SJSA1 (cell line): ENCODE measurements at places on chromosomes 12 and 14. TPM values are rescaled to one million over a fixed set of nuclear protein-coding genes. Genes with fewer than 3 reads are reported as not detected.

The PARP11 gene
- total RNA-seq = 1.9 and 6.1 TPM in 2 replicates

The DNAJC22 gene
- total RNA-seq = 6.3 and 9.6 TPM in 2 replicates

The CEP170B gene
- 5.9 and 9.3 TPM in 2 replicates for total RNA-seq

DNA sequence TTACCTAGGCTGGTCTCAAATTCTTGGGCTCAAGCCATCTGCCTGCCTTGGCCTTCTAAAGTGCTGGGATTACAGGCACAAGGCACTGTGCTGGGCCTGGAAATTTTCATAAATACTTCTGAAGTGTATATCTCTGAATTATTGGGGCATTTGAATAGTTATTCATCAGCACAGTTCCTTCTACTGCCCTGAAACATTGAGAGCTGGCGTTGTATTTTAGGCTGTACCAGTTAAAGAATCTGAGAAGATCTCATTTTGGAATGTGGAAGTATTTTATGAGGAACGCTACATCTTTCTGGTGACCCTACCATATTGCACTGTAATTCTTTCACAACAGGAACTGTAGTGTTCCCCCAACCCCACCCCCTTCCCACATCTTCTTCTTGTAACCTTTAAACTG lies 349.0 kb upstream of the RGS6 start:
- H3K27ac ChIP-seq = peak overlapping the region; percentile 92
- DNase-seq = no peak
- peaks cover 9% of the 10 kb centered on the region for H3K36me3 ChIP-seq
- H3K4me3 ChIP-seq = no peak overlapping the region
- H3K4me1 ChIP-seq = peaks cover 57% of the 10 kb centered on the region

The ALDH1L2 gene
- total RNA-seq = 0.25 and 0.68 TPM in 2 replicates

The RNF212B gene
- total RNA-seq = not detected in 2 replicates

The KCNA1 gene
- not detected in 2 replicates for total RNA-seq

DNA sequence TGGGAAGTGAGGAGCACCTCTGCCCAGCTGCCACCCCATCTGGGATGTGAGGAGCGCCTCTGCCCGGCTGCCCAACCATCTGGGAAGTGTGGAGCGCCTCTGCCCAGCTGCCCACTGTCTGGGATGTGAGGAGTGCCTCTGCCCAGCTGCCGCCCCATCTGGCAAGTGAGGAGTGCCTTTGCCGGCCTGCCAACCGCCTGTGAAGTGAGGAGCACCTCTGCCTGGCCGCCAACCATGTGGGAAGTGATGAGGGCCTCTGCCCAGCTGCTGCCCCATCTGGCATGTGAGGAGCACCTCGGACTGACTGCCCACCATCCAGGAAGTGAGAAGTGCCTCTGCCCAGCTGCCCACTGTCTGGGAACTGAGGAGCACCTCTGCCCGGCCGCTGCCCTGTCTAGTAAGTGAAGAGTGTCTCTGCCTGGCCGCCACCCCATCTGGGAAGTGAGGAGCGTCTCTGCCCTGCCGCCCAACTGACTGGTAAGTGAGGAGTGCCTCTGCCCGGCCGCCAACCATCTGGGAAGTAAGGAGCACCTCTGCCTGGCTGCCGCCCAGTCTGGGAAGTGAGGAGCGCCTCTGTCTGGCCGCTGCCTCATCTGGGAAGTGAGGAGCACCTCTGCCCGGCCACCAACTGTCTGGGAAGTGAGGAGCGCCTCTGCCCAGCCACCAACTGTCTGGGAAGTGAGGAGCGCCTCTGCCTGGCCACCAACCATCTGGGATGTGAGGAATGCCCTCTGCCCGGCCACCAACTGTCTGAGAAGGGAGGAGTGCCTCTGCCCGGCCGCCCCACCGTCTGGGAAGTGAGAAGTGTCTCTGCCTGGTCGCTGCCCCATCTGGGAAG lies 22.6 kb downstream of the FAR2 start:
- H3K4me1 ChIP-seq = no peaks in the 10 kb centered on the region
- H3K36me3 ChIP-seq = no peaks in the 10 kb centered on the region
- no peak overlapping the region for H3K4me3 ChIP-seq
- H3K27me3 ChIP-seq = no peaks in the 10 kb centered on the region

The NTF3 gene
- total RNA-seq = 0.81 and 1.7 TPM in 2 replicates

GRCh38 chr14:24995016-24995415 lies 54.9 kb downstream of the STXBP6 start:
- H3K27ac ChIP-seq = no peak overlapping the region
- H3K36me3 ChIP-seq = no peaks in the 10 kb centered on the region
- H3K27me3 ChIP-seq = no peaks in the 10 kb centered on the region; the same call in 1 of the 2 replicates
- no peak overlapping the region for H3K4me3 ChIP-seq
- no peak for DNase-seq

- H3K4me3 ChIP-seq = no peak overlapping the region
- H3K4me1 ChIP-seq = no peaks in the 10 kb centered on the region
- DNase-seq = no peak
- H3K36me3 ChIP-seq = no peaks in the 10 kb centered on the region
- no peak overlapping the region for H3K27ac ChIP-seq
These were observed 6.9 kb downstream of the C12orf56 start for GRCh38 chr12:64383675-64384074.

- peaks cover 8% of the 10 kb centered on the region for H3K4me1 ChIP-seq
- no peak overlapping the region for H3K4me3 ChIP-seq
- no peaks in the 10 kb centered on the region for H3K36me3 ChIP-seq
- H3K27me3 ChIP-seq = no peaks in the 10 kb centered on the region
- H3K27ac ChIP-seq = no peak overlapping the region
These were observed 43.4 kb upstream of the SPTLC2 start for GRCh38 chr14:77659831-77660230.

GRCh38 chr12:49794811-49795653 lies 33.2 kb downstream of the NCKAP5L start:
- DNase-seq = no peak
- H3K27me3 ChIP-seq = no peaks in the 10 kb centered on the region
- no peak overlapping the region for H3K4me3 ChIP-seq
- H3K27ac ChIP-seq = no peak overlapping the region

DNA sequence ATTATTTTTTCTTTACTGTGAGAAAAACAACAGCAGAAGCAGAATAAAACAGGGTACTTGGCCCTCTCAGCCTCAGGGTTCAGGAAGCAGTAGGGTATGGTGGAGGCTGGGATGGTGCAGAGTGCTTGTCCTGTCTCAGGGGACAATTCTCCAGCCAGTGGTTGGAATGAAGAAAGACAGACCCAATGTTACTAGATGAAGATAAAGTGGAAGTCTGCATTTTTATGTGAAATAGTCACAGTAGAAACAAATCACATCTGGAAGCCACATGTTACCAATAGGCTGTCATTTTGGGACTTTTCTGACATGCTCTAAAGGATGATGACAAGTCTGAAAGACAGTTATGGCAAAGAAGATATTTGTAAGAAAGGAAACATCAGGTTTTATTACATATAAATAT lies 32.3 kb downstream of the PROX2 start:
- DNase-seq = no peak
- H3K27ac ChIP-seq = no peak overlapping the region
- H3K36me3 ChIP-seq = peaks cover 12% of the 10 kb centered on the region; the same call in 1 of the 2 replicates
- no peaks in the 10 kb centered on the region for H3K27me3 ChIP-seq
- H3K4me1 ChIP-seq = peaks cover 7% of the 10 kb centered on the region

The PTCSC3 gene
- total RNA-seq = not detected in 2 replicates

- H3K36me3 ChIP-seq = peaks cover 50% of the 10 kb centered on the region
- H3K27me3 ChIP-seq = no peaks in the 10 kb centered on the region
- no peak overlapping the region for H3K27ac ChIP-seq
- no peak overlapping the region for H3K4me3 ChIP-seq
- DNase-seq = no peak
- peaks cover 30% of the 10 kb centered on the region for H3K4me1 ChIP-seq
These were observed 4.0 kb downstream of the JDP2 start for GRCh38 chr14:75431827-75432226.

DNA sequence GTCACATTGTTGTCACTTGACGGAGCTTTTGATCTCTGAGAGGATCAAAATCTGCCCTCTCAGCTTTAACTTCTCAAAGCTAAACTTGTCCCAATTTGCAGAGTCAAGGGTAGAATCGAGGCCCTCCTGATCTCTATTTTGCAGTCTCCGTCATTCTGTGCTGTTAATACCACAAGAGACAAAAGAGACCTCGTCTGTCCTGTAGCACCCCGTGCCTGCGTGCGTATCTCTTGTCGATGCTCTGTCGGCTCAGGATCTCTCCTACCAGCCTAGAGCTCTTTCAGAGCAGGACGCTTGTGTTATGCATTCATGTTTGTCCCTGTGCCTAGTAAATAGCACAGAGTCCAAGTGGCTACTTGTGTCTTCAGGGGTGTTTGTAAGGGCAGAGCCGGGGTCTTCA lies 5.1 kb downstream of the EVL start:
- no peak overlapping the region for H3K4me3 ChIP-seq
- no peaks in the 10 kb centered on the region for H3K4me1 ChIP-seq
- no peak overlapping the region for H3K27ac ChIP-seq
- DNase-seq = no peak
- H3K27me3 ChIP-seq = no peaks in the 10 kb centered on the region
- no peaks in the 10 kb centered on the region for H3K36me3 ChIP-seq

DNA sequence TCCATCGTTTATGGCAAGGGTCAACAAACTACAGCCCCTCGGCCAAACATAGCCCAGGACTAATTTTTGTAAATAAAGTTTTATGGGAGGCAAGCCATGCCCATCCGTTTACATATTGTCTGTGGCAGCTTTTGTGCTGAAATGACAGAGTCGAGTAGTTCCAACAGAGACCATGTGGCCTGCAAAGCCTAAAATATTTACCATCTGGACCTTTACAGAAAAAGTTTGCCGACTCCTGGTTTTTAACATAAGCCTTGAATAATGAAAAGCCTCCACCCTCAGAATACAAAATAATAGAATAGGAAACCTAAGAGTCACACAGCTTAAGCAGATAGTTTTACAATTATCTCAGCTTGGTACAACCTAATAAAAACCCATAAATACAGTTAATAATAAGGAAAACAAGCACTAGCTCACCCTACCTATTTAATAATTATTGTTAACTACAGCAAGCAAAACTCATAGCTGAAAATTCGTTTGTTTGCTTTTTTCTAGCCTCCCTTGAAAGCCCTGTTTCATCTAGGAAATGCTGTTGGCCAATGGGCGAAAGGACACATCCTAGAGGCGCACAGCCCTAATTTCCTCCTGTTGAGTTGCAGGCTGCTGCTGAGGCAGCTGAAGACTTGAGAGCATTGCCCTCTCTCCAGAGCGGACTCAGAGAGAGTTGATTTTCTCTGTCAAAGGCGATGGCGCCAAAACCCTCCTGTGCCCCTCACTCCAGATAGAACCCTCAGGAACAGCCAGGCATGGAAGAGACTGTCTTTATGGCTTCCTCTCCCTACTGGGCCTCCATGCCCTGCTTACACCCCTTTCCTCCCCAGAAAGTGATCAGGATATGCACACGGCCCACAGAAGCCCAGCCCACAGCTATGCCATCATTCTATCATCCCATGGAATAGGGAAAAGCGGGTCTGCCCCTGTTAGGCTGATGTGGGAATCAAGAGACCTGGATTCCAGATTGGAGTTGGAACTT lies 107.2 kb downstream of the DPF3 start:
- H3K36me3 ChIP-seq = no peaks in the 10 kb centered on the region
- DNase-seq = no peak
- H3K4me1 ChIP-seq = peaks cover 7% of the 10 kb centered on the region; the same call in 1 of the 2 replicates
- H3K27ac ChIP-seq = no peak overlapping the region
- H3K27me3 ChIP-seq = no peaks in the 10 kb centered on the region

The FAM181A gene
- total RNA-seq = not detected in 2 replicates

The LMO3 gene
- total RNA-seq = not detected in 2 replicates

GRCh38 chr14:88078525-88078924 lies 73.6 kb downstream of the GPR65 start:
- no peak overlapping the region for H3K4me3 ChIP-seq
- DNase-seq = no peak
- no peaks in the 10 kb centered on the region for H3K4me1 ChIP-seq
- no peak overlapping the region for H3K27ac ChIP-seq
- H3K27me3 ChIP-seq = no peaks in the 10 kb centered on the region

The FBXO21 gene
- total RNA-seq = 25.3 and 37.1 TPM in 2 replicates

The BCAT1 gene
- total RNA-seq = 102 and 107 TPM in 2 replicates

GRCh38 chr14:78902010-78902623 lies 731.9 kb downstream of the NRXN3 start:
- no peaks in the 10 kb centered on the region for H3K4me1 ChIP-seq
- no peak overlapping the region for H3K4me3 ChIP-seq
- peak; percentile 5 for DNase-seq
- H3K36me3 ChIP-seq = no peaks in the 10 kb centered on the region
- no peak overlapping the region for H3K27ac ChIP-seq

The KRT2 gene
- total RNA-seq = not detected in 2 replicates

The RXYLT1 gene
- total RNA-seq = 24.8 and 52.7 TPM in 2 replicates

DNA sequence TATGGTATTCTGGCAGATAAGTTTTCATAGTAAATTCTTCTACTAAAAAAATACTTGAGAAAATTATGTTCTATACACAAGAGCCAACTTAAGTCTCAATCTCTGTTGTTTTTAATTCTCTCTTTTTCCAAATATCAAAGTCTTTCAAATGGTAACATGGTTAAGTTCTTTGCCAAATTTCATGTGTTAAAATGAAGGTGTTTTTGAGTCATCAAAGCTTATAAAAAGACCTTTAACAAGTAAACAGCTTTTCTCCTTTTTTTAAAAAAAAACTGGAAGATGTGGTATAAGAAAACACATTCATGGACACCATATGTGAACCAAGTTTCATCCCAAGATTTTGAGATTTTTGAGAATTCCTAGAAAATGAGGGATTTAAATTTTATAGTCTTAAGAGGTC lies 111.3 kb downstream of the FOXG1 start:
- no peak for DNase-seq
- H3K36me3 ChIP-seq = no peaks in the 10 kb centered on the region
- H3K27me3 ChIP-seq = 0 out of 2 replicates have a peak, but pooled peaks cover 4% of the 10 kb centered on the region
- H3K4me3 ChIP-seq = no peak overlapping the region

DNA sequence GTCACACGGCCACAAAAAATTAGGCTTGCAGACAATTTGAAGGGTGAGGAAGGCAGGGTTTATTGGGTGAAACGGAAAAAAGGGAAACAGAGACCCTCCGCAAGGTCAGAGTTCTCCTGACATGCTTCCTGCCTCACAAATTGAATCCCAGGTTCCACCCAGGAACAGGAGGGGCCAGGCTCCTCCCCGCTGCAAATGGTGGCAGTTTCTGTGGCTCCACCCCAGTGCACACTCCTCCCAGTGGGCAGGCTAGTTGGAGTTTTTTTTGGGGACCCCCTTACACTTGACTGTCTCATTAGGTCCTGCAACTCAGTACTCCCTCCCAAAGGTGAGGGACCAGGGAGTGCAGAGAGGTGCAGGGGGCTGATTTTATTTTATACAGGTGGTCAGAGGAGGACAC lies 39.4 kb upstream of the PPP1CC start:
- H3K27me3 ChIP-seq = no peaks in the 10 kb centered on the region
- H3K4me3 ChIP-seq = no peak overlapping the region
- no peaks in the 10 kb centered on the region for H3K4me1 ChIP-seq

DNA sequence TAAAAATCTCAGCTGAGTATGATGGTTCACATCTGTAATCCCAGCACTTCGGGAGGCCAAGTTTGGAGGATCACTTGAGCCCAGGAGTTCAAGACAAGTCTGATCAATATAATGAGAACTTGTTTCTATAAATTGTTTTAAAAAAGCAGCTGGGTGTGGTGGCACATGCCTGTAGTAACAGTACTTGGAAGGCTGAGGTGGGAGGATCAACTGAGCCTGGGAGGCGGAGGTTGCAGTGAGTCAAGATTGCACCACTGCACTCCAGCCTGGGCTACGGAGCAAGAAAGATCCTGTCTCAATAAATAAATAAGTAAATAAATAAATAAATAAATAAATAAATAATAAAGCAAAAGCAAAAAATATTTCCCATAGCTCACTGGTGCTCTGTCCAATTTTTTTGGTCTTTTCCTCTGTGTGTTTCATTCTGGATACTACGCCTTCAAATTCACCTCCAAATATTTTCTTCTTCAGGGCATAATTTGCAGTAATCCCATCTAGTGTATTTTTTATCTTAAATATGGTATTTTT lies 32.7 kb upstream of the SNX6 start:
- H3K27me3 ChIP-seq = no peaks in the 10 kb centered on the region
- DNase-seq = no peak
- peaks cover 12% of the 10 kb centered on the region for H3K4me1 ChIP-seq
- no peak overlapping the region for H3K27ac ChIP-seq
- H3K4me3 ChIP-seq = no peak overlapping the region
